ENCODE measurements at places on chromosomes 11 and 22.

GRCh38 chr11:14075118-14076078, 112.9 kb downstream of the SPON1 start:
- DNase-seq = peak; percentile 37

DNA sequence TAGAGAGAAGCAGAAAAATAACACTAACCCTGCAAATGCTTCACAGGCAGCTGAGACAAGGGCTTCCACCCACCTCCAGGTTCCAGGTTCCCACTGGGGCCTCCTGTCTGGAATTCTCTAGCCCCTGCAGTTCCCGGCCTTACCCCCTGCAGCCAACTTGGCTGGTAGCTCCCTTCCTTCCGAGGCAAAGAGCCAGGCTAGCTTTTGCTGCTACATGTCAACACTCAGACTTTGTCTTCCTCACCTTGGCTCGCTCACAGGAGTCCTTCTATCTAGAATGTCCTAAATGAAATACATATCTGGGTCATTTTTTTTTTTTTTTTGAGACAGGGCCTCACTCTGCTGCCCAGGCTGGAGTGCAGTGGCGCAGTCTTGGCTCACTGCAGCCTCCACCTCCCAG, 9.9 kb upstream of the TTLL1 start:
- no peak for DNase-seq

DNA sequence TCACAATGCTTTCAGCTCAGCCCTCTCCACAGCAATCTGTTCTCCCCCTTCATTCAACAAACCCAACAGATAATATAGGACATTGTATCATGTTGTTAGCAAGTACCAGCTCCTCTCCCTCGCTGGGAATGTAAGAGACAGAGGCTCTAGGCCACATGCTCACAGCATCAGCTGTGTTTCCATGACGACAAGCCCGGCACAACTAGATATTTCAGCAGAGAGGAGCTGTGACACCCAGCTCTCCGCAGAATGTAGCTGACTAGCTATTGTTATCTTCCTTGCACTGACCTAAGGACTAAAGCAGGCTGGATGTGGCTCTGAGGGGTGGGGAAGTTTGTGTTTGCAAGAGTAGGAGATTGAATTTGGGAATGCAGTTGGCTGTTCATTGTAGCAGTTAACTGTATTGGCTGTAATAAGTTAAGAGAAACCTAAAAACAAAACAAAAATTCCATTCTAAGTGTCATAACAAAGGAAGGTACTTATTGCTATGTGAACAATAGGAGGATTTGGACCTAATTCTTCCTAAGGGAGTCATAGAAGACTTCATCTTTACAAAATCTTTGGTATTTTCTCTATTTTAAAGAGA, 28.0 kb upstream of the RRAS2 start:
- DNase-seq = no peak

DNA sequence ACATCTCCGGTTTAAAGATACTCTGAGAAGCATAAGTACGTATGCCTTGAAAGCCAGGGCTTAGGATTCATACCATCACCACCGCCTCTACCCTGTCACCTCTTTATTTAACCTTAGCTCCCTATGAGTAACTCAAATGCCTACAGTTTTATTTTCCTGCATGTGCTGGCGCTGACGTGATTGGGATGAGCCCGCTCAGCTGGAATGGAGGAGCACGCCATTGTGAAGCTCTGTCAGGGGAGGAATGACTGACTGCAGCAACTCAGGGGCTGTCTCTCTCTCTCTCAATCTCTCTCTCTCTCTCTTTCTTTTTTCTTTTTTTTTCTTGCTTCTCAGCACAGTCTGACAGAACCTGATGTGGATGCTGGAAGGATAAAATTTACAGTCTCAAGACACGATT, 12.4 kb downstream of the CAVIN3 start:
- DNase-seq = no peak

GRCh38 chr22:24803064-24803542, 2.9 kb upstream of the SGSM1 start:
- peak; percentile 20 for DNase-seq

DNA sequence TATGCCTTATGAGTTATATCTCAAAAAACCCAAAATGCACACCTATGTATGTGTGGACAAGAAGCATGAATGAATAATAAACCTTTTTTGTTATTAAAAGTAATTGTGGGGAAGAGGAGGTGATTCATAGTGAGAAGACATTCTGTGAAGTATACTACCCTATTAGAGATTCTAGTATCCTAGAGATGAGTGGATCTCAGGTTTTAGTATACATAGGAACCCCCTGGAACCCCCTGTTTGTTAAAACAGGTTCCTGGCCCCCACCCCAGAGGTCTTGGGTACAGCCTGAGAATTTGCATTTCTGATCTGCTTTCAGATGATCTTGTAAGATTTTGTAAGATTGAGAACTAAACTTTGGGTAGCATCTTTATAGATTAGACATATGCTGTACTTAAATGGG, 17.5 kb downstream of the NUCB2 start:
- DNase-seq = no peak

GRCh38 chr11:68446046-68446725, 14.4 kb upstream of the PPP6R3 start:
- DNase-seq = no peak

DNA sequence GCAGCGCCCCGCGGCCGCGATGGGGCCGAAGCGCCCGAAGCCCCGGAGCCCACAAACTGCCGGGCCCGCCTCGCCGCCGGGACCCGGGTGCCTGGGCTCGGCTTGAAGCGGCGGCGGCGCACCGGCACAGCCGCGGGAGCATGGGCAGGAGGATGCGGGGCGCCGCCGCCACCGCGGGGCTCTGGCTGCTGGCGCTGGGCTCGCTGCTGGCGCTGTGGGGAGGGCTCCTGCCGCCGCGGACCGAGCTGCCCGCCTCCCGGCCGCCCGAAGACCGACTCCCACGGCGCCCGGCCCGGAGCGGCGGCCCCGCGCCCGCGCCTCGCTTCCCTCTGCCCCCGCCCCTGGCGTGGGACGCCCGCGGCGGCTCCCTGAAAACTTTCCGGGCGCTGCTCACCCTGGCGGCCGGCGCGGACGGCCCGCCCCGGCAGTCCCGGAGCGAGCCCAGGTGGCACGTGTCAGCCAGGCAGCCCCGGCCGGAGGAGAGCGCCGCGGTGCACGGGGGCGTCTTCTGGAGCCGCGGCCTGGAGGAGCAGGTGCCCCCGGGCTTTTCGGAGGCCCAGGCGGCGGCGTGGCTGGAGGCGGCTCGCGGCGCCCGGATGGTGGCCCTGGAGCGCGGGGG, 346 bp downstream of the FJX1 start:
- DNase-seq = no peak

GRCh38 chr22:39956932-39957664, 3.1 kb upstream of the TMA7B start:
- DNase-seq = no peak

DNA sequence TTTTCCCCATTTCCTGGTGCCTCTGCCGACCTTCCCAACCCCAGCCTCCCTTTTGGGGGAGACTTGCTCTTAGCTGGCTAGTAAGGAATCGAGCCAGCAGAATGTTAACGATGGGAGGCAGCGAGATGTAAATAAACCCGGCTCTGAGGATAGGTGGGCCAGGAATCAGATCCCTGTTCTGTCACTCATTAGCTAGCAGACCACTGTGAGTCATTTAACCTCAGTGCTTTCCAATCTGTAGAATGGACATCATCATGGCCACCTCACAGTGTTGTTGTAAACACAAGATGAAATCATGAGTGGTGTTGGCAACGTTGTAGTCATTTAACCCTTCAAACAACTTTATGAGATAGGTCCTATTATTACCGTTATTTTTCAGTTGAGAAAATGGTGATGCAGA, 208.6 kb downstream of the KIRREL3 start:
- DNase-seq = no peak

GRCh38 chr11:20407344-20407743, 19.8 kb downstream of the PRMT3 start:
- DNase-seq = no peak

- DNase-seq = no peak
Measured at GRCh38 chr22:35140879-35141745, 75.2 kb downstream of the ISX start.

DNA sequence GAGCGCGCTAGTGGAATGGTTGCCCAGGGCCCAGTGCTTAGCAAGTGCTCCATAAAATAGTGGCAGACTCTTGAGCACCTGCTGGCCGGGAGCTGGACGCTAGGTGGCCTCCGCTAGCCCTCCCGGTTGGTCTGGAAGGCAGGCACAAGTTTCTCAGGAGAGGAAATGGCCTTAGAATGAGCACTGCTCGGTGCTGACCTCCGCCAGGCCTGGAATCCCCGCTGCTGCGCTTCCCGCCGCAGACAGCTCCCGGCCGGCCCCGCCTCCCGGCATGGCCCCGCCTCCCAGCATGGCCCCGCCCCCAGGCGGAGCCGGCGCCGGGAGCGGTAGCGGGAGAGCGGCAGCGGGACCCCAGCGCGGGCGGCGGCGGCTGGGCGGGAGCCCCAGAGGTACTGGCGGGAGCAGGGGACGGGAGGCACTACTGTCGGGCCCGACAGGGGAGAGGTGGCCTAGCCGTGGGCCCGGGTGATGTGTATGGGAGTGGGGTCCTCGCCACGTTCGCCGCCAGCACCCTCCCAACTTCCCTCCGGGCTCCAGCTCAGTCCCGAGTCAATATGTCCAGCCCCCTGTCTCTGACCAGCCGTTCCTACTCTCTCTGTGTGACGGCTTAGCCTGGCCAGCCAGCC, at the start of gene SIPA1:
Gene SIPA1, plus strand, starts transcription at position 308 of the 626 bp plus-strand sequence. CDS start 2,821 bp downstream, outside the sequence.
- DNase-seq = peak; percentile 68

DNA sequence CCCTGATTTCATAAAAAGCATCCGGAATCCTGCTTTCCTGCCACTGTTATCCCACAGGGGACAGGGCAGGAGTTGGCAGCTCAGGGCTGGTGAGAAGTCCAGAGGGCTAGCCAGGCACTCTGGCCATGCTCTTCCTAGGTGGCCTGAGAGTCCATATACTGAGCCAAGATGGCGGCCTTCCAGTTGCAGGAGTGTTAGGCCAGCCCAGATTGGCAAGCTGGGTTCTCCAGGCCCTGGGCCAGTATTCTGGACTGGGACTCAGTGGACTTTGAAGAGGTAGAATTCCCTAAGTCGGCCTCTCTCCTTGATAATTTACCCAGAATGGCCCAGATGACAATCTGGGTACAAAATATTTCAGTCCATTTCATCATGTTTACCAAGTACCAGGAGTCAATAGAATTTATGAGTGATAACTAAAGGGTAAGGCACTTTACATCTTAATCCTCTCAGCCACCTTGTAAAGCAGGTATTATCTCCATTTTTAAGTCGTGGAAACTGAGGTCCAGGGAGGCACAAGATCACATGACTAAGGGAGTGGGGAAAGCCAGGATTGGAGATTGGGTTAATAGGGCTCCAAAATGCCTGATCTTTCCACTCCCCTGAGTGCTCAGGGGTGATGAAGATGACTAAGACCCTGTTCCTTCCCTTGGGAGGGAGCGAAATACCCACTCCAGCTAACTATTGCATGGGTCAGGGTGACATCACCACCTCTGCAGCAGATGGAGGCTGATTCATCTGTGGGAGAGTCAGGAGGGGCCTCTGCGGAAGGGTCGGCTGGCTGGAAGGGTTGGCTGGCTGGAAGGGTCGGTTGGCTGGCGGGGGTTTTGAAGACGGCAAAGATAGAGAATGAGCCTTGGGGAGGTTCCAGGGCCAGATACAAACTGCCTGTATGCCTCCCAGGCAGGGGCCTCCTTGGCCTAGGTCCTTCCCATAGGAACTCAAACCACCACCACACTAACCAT, 1.2 kb upstream of the MICALL1 start:
- no peak for DNase-seq

DNA sequence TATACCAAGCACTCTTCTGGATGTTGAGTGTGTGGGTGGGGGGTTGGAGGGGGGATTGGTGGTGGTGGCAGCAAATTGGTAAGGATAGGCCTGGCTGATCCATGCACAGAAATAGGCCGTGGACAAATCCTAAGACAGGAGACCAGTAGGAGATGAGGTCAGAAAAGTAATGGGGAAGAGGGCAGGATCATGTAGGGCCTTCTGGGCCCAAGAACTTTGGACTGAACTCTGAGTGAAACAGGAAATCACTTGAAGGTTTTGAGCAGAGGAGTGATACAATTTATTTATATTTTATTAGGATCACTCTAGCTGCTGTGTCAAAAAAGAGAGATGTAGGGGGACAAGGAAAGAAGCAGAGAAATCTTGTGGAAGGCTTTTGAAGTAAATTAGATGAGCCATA, 28.7 kb downstream of the TSG101 start:
- DNase-seq = no peak

- no peak for DNase-seq
Measured at GRCh38 chr22:49179175-49179574, 648.5 kb downstream of the BRD1 start.

DNA sequence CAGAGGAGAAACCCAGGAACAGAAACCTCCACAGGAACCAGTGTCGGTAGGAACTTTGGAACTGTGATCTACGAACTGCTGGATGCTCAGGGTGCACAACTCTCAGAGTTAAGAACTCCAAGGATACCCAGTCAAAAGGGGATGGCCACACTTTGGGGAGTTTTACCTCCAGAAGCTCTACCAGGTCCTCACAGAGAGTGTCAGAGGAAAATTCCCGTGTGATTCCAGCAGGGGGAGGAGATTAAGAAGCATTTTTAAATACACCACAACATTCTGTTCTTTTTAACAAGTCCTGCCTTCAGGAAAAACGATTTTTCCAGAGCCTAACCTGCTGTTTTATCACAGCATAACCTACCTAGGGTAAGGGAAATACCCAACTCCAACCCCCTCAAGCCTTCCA, 104.0 kb downstream of the SOX6 start:
- DNase-seq = no peak

DNA sequence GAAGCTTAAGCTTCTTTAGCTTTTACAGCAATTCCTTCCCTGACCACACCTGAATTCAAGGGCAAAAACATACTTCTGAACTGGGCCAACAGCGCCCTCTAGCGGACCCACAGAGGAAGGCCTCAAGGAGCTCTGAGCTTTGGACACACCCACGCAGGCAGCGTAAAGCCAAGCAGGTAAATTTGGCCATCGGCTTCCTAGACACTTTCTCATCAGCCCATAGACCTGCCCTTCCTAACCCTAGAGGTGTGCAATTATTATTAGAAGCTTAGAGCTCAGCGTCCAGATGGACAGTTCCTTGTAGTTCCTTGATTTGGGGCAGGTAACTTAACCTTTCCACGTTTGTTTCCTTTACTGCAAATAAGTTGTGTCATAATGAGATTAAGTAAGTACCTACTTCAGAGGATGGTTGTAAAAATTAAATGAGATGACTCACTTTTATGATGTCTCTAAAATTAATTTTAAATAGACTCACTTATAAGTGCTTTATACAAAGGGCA, 25.7 kb upstream of the HMGXB4 start:
- DNase-seq = peak; percentile 39

DNA sequence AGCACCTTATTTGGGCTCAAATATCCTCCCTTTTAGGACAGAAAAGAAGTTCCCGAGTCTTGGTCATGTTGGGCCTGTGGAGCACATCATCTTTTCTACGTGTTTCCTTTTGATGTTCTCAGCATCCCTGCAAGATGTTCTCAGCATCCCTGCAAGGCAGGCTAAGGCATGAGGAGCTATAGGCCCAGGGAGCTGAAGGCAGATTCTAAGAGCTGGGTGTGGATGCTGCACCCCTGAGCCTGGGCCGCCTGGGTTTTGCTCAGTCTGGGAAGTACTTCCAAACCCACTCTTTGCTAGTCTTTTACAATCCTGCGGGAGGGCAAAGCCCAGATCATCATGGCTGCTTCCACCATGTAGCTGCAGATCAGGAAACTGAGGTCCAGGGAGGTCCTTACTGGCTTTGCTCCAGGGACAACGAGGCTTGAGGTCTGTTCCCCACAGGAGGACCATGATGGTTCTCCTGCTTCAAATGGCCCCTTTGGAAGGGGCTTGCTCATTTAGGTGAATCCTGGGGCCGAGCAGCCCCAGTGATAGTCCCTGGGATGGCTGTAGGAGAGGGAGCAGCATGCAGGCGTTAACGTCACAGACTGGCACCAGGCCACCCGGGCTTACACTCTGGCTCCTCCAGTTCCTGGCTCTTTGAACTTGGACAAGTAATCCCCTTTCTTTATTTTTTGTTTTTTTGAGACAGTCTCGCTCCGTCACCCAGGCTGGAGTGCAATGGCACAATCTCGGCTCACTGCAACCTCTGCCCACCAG, 10.6 kb downstream of the LRRC75B start:
- DNase-seq = no peak
